Stimulated activated CD8-positive, alpha-beta memory T cell treated with anti-CD3 and anti-CD28 coated beads, Interleukin-15, amount 100 ng/mL, for 4 hours (primary cell): ENCODE measurements at places on chromosomes 7 and 10.
A peak's percentile ranks its signal among the peaks of the same experiment; 100 is the strongest.

DNA sequence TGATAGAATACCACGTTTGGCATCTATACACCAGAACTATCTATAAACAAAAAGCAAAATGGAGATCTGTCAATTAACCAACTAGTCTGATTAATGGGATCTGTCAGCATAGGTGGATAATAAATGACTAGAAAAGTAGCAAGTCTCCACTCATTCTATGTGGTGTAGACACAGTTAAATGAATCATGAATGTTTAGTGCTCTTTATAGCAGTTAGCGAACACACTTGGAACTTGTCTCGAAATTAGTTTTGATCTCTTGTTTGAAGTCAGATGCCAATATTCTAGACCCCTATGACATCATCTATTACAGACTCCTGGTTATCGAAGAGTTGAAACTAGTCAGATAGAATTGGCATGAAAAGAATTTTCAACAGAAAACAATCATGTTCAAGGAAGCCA, 259.7 kb downstream of the AHR start:
- no peak for DNase-seq

- DNase-seq = no peak
Measured at GRCh38 chr10:55311848-55312635, 511.0 kb upstream of the PCDH15 start.

GRCh38 chr7:2108501-2109250, 124.1 kb downstream of the MAD1L1 start:
- no peak for DNase-seq

DNA sequence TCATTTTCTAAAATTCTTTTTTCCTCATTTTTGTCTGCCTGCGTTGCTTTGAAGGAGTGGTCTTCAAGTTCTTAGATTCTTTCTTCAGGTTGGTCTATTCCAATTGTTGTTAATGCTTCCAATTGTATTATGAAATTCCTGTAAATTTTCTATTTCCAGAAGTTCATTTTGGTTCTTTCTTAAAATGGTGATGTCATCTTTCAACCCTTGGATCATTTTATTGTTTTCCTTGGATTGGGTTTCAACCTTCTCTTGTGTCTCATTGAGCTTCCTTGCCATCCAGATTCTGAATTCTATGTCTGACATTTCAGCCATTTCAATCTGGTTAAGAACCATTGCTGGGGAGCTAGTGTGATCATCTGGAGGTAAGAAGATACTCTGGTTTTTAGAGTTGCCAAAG, 33.1 kb downstream of the PNLIPRP2 start:
- DNase-seq = no peak

- no peak for DNase-seq
Measured at GRCh38 chr7:115037128-115037802, 115.4 kb downstream of the MDFIC start.

GRCh38 chr10:58818900-58819299, 306.2 kb downstream of the BICC1 start:
- no peak for DNase-seq

GRCh38 chr7:25891591-25891990, 260.4 kb upstream of the NFE2L3 start:
- DNase-seq = no peak

DNA sequence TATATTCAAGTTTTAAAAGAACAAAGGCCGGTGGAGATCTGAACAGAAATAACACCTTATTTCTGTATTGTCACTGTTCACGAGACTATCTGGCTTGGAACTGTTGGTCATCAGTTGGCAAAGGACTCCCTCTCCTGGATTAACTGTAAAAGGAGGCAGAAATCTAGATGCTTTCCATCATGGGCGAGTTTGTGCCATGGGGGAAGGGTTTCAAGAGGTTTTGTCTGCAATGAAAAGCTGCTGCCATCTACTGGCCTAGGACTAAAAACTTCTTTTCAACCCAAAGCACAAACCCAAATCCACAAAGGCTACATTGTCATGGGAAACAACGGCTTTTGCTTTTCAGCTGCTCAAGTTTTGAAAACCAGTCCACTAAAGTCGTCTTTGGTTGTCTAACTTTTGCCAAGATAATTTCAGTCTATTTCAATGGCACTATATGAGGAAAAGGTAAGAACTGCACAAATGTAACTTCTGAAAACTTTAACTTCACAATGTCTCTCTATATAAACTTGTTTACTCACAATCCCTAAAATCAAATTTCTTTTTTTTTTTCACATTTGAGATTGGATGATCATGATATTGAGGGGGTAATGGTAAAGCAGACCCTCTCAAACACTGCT, 196.8 kb downstream of the SKAP2 start:
- DNase-seq = no peak

GRCh38 chr7:47942132-47942531, 6.1 kb downstream of the PKD1L1 start:
- DNase-seq = no peak

DNA sequence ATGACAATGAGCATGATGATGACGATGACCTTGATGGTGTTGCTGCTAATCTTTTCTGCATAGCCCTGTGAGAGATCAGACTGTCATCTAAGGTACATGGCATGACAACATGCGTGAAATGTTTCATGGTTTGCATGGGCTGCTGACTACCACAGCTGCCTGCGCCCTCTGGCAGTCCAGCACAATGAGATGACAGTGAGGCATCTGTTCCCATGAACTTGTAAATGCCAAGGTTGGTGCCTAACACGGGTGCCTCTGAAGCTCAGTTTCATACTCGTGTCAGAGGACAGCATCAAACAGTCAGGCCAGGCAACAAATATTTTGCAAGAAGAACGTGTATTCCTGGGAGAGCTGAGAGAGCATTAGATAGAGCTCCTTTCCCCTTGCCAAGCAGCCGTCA, 122.0 kb upstream of the PRKCQ start:
- no peak for DNase-seq

DNA sequence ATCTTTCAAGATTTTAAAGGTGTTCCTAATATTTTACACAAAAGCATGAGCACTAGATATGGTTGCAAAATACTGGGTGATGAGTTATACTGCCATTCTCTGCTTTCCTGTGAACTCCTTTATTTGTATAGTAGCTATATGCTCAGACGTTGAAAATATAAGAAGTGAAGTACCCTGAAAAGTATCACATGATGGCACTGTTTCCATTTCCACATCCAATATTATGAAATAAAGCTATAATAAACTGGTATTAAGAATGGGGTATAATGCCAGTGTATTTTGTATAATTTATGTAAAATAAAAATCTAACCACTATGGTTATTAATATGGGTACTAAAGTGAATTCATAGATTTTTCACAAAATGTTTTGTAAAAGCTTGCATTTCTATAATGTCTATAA, 79.6 kb upstream of the FOXP2 start:
- no peak for DNase-seq

- DNase-seq = no peak
Measured at GRCh38 chr7:64611717-64612116, 48.8 kb upstream of the ZNF680 start.

- peak; percentile 14 for DNase-seq
Measured at GRCh38 chr7:70856901-70857630, 274.9 kb upstream of the GALNT17 start.

DNA sequence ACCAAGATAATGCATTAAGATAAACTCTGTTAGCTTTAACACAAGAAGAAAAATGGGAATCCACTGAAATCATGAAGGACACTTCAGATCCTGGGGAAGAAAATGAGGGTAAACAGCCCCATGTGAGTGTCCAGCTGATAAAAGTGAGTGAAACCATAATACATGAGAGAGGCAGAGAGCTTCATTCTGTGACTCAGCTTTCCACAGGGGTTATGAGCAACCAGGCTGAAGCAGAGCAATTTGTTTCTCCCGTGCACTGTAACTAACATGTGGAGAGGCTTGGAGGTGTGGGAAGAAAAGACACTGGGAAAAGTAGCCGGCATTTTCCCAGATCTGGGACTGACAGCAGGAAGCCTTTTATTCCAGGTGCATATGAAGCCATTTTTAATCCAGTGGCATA, 971.7 kb downstream of the ANKRD7 start:
- DNase-seq = no peak

DNA sequence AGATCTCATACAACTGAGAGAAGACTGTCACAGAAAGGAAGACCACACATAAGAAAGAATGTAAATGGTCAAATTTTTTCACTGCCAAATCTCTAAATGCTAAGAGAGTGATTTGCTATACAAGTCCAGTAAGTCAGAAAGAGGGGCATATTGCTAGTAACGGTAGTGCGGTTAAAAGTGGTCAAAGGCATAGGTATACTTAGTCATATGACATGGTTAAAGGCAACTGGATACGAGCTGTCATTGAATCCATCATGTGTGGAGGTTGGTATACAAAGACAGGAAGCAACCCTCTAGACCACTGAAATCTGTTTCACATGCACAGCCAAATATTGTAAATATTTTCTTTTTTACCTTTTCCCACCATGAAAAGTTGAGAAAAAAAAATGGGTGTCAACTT, 4.8 kb downstream of the INHBA start:
- no peak for DNase-seq
